ENCODE measurements at places on chromosomes 7 and 10.

- DNase-seq: no peak
These were observed 165.6 kb upstream of the FAM3C start for GRCh38 chr7:121561717-121562116.

DNA sequence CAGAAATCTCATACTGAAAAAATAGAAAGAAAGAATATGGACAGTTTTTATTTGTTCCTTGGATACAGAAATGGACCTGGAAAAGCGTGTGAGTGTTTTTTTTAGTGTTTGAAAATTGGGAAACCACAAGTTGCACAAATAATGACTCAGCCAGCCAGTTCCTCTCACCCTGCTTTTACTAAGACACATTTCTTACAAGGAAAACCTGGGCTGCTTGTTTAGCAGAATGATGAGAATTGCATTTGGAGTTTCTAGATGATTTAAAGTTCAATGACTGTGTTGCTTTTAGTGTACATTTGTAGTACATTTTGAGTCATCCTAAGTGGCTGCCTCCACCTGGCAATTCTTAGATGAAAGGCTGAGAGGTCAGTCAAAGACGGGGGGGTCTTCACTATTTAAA lies 218.7 kb downstream of the ABCA13 start:
- no peak for DNase-seq

GRCh38 chr7:140539461-140539860 lies 60.2 kb upstream of the MKRN1 start:
- no peak for DNase-seq

GRCh38 chr10:18418541-18419215 lies 232.7 kb downstream of the NSUN6 start:
- DNase-seq: no peak

DNA sequence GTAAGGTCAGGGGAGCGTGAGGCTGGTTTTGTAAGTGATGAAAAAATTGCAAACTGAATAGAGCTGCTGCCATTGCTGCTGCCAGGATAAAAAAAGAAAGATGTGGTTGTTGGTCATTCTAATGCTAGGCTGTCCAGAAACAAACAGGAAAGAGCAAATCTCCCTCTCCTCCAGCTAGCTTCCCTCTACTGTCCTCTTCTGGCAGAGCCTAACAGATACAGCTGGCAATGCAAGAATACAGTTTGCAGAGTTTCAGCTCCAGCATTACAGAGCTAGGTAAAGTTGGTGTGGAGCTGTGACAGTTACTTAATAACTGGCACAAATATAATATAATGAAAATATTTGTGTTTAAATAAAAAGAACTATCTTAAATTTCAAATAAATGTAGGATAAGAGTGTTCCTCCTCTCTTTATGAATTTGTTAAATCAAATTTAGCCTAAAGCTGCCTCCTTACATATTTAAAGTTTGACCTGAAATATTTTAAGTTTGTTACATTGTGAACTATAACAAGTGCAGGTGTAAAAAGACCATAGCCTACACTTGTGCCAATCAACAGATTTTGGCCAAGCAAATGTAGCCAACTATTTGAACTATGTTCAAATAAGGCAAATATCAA lies 407.7 kb downstream of the SH2D4B start:
- no peak for DNase-seq

DNA sequence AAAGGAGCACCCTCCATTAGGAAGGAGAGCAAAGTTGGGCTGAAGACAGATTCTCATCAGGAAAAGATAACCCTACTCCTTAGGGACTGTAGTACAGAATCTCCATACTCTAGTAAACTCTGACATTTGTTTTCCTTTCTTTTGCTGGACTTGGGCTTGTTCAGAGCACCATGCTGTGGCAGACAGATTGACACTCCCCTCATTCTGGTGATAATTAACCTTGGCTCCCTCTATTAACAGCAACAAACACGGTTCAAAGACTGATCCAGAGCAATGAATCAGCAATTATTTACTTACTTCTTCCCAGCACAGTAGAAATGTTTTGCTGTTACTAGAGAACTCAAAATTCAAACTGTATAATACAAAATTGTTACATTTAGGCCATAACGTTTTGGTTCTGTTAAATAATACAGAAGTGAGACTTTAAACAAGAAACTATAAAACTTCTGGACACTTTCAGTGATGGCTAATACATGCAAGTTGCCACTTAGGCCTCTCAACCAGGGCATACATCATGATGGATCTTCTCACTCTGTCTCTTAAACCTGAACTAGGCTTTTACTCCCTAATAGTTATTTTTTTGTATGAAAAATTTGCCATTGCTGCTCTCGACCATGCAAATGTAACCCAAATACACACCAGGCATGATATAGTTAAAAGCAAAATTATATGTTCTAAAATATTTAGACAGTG lies 639.0 kb downstream of the IPMK start:
- no peak for DNase-seq

DNA sequence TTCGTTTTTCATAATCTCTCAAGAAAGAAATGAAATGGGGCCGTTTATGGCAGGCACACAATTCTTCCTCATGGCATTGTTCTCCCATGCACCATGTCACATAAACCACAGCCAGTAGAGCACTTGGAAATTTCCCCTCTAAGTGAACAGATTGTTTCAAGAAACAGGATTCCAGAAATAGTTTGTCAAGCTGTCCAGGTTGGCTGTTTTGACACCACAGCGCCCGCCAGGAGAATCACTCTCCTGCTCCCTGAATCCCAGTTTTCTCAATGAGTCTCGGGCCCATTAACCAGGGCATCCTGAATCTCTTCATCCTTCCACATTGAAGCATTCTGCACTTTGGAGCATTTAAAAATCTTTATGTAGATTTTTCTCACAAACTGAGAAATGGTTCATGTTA lies 172.2 kb upstream of the NEBL start:
- no peak for DNase-seq

Data from CD4-positive, alpha-beta T cell treated with Interleukin-21 for 1 hour (primary cell).